Activated CD8-positive, alpha-beta T cell treated with anti-CD3 and anti-CD28 coated beads, Interleukin-2, amount 10 ng/mL, durations not matched to agents 7 days and 5 days (primary cell): ENCODE measurements at places on chromosomes 6 and 20.

DNA sequence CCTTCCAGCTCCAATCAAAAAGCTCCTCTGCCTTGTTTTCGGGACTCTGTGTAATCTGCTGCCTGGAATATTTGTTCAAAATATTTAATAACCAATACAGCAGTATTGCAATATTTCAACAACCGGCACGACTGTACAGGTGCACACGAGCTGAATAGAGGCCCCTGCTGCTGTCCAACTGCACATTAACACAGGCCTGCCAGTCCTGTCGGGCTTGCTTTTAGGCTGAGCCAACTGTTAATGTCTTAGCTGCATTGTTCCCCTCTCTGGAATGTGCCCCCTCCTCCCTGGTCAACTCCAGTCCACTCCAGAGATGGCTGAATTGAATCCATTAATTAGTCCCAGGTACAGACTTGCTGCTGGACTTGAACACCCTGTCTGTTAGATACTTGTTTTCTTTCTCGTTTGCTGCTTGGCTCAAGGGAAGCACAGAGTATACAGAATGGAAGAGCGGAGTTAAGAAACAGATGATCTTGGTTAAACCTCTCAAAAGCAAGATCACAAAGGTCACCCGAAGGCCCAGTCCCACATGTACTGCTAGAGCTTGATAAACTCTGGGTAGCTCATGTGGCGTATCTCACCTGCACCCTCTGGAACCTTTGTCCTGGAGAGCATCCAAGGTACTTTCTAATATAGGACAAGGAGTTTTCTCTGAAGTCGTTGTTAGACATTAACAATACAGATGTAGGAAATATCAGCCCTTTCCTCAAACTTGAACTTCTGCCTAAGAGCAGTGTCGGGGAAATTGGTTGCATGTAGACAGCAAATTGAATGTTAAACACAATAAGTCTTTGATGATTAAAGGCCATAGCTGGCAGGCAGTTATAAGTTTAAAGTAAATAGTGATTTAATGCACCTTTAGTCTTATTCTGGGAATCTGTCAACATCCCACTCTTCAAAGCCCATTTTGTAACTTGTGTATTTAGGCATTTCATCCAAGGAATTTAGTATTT lies 31.9 kb downstream of the SHLD1 start:
- no peak for DNase-seq

DNA sequence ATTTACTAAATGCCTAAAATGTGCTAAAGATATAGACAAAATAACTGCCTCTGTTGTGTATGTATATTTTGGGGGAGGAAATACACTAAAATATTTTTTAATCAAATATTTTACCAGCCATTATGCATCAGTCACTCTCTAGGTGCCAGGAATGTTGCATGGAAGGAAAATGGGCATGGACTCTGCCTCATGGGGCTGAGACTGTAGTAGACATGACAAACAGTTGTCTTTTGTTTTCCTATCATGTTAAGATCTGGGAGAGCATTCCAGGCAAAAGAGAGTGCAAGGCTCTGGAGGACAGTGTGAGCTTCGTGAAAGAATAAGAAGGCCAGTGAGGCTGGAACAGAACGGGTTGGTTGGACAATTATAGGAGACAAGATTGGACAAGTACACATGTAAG lies 26.5 kb downstream of the HLA-DOB start:
- no peak for DNase-seq

GRCh38 chr6:24936641-24937317 lies 1.0 kb upstream of the RIPOR2 start:
- peak; percentile 70 for DNase-seq

- DNase-seq: peak; percentile 43
Observed at GRCh38 chr20:3092611-3093379, 8.3 kb upstream of the AVP start.
